H1 (cell line): ENCODE measurements at places on chromosomes 4 and X.

- H3K4me3 ChIP-seq = no peak overlapping the region
- no peaks in the 10 kb centered on the region for H3K36me3 ChIP-seq
- DNase-seq = no peak
- no peaks in the 10 kb centered on the region for H3K27me3 ChIP-seq
- peaks cover 4% of the 10 kb centered on the region; the same call in 1 of the 2 replicates for H3K4me1 ChIP-seq
- no peak overlapping the region for H3K27ac ChIP-seq
Measured at GRCh38 chrX:69153060-69153730, 12.1 kb downstream of the PJA1 start.

GRCh38 chr4:6532658-6533057 is 42.3 kb upstream of the MAN2B2 start:
- no peak overlapping the region for H3K27ac ChIP-seq
- peaks cover 9% of the 10 kb centered on the region for H3K4me1 ChIP-seq
- H3K36me3 ChIP-seq = no peaks in the 10 kb centered on the region
- H3K4me3 ChIP-seq = no peak overlapping the region

DNA sequence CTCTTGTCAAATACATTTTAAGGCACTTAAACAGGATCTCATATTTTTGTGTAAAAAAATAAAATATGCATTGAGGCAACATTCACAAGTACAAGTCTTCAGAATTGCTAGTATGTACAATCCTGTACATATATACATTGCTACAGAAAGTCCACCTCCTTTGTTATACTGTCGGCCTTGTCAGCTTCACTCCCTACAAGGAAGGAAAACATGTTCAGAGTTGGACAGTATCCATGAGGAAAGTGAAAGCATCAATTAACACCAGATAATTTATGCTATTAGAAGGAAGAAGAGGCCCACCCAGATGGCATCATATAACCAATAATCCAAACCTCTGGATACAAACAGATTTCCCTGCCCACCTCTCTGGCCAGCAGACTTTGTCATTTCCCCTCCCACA is 42.0 kb downstream of the REELD1 start:
- H3K27me3 ChIP-seq = no peaks in the 10 kb centered on the region
- no peaks in the 10 kb centered on the region for H3K36me3 ChIP-seq
- H3K27ac ChIP-seq = no peak overlapping the region
- H3K4me1 ChIP-seq = no peaks in the 10 kb centered on the region
- DNase-seq = no peak

DNA sequence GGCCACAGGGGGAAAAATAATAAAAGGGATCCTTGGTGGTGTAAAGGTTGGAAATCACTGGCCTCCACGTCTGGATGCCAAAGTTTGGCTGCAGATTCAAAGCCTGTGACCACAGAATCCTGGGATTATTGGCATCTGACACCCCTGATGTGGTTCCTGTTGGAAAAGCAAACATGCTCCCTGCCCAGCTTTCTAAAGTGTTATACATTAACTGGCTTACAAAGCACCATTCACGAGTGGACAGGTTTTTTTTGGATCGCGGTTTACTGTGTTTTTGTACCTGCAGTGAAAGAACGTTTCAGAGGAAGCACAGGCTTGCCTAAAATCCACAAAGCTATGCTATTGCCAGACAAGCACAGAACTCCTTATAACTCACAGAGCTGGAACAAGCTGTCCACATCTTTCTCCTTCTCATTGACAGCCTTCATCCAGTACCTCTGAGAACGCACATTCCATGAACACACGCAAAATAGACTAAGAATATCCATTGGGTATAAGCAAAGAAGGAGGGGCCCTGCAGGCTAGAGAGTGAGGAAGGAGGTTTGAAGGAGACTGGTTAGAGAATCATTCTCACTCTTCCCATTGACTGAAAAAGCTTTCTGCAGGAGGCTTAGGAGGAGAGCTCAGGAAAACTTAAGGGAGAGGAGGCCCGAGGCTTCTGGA is 14.5 kb upstream of the CAPN6 start:
- H3K27ac ChIP-seq = no peak overlapping the region
- DNase-seq = no peak
- no peaks in the 10 kb centered on the region for H3K4me1 ChIP-seq
- H3K27me3 ChIP-seq = no peaks in the 10 kb centered on the region

DNA sequence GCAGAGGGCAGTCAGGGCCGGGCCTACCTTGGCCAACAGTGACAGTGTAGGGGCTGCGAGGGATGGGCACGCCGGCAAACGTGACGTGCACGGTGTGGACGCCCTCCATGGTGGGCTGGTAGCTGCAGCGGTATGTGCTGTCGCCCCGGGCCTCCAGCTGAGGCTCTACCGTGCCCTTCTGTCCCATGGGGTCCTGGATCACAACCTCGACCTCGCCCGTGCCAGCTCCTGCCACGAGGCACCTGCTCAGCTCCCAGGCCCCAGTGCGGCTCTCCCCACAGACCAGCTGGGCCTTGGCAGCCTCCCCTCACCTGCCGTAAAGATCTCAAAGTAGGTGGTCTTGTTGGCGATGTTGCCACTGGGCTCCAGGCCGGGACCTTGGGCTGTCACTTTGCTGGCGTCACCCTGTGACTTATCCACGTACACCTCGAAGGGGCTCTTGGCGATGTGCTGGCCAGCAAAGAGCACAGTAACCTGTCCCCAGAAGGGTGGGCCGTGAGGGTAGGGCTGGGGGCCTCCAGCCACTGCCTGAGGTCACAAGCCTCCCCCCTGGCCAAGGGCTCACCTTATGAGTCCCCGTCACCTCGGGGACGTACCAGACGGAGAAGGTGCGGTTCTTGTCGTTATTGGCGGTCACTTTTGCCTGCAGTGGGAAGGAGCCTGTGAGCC is 8.3 kb downstream of the FLNA start:
- no peak overlapping the region; the same call in 1 of the 2 replicates for H3K27ac ChIP-seq
- peaks cover 2% of the 10 kb centered on the region; the same call in 1 of the 2 replicates for H3K4me1 ChIP-seq
- no peak for DNase-seq
- H3K4me3 ChIP-seq = no peak overlapping the region
- H3K27me3 ChIP-seq = no peaks in the 10 kb centered on the region

DNA sequence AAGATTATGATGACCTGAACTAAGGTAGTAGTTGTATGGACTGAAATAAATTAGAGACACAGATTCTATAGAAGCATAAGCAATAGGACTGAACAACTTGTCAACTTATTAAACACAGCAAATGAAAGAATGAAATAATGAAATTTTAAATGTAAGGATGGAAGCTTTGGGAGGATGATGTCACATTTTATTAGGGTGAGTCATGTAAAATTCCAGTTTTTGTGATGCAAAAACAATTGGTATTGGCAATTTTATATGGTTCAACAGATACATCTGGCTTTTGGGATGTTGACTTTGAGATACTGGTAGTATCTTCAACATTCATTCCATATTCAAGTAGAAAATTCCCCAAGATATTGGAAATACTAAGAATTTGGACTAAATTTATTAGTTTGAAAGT is 72.7 kb upstream of the IL15 start:
- H3K36me3 ChIP-seq = no peaks in the 10 kb centered on the region
- no peaks in the 10 kb centered on the region for H3K4me1 ChIP-seq
- no peak overlapping the region for H3K27ac ChIP-seq
- no peak overlapping the region for H3K4me3 ChIP-seq

DNA sequence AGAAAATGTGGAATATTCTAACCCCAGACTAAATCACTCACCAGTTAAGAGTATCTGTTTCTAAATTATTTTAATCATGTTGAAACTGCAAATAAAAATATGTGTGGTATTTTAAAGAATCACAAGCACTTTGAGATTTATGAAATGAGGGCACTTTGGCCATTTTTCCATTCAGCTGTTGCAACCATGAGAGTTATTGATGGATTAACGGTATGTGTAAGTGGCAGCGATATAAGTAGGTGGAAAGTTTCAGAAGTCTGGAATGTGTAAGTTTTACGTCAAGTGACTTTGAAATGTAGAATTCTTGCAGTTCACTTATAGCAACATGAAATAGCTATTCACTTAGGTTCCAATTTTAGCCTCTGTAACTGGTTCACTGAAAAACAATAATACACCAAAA is 905.1 kb upstream of the SLIT2 start:
- no peak overlapping the region for H3K27ac ChIP-seq
- no peaks in the 10 kb centered on the region for H3K4me1 ChIP-seq
- no peaks in the 10 kb centered on the region for H3K27me3 ChIP-seq
- no peaks in the 10 kb centered on the region for H3K36me3 ChIP-seq
- no peak for DNase-seq

DNA sequence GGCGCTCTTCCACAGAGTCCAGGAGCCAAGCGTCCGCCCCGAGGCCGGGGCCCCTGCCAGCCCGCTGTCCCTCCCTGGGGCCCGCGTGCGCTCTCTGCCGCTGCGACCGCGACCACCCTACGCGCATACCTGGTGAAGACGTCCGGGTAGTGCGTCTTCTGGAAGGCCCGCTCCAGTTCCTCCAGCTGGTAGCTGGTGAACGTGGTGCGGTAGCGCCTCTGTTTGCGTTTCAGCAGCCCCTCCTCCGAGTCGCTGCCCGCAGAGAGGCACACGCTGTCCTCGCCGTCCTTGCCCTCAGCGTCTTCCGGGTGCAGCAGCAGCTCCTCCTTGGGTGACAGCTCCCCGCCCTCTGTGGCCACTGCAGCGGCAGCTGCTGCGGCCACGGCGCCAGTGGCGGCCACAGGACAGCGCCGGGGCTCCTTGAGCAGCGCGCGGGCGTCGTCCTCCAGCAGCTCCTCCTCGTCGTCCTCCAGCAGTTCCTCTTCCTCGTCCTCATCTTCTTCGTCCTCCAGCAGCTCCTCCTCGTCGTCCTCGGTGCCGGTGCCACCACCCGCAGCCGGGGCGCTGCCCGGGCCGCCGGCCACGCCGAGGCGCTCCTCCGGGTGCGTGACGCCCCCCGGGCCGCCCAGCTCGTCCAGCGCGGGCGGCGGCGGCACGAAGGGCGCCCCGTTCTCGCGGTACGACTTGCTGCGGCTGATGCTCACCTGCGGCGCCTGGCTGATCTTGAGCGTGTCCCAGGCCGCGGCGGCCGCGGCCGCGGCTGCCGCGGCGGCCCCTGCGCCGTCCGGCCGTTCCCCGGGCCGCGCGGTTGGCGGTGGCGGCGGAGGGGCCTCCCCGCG is 2.8 kb downstream of the ARX start:
- peaks cover 98% of the 10 kb centered on the region for H3K27me3 ChIP-seq
- no peaks in the 10 kb centered on the region for H3K36me3 ChIP-seq
- H3K27ac ChIP-seq = no peak overlapping the region
- H3K4me3 ChIP-seq = no peak overlapping the region
- no peak for DNase-seq

DNA sequence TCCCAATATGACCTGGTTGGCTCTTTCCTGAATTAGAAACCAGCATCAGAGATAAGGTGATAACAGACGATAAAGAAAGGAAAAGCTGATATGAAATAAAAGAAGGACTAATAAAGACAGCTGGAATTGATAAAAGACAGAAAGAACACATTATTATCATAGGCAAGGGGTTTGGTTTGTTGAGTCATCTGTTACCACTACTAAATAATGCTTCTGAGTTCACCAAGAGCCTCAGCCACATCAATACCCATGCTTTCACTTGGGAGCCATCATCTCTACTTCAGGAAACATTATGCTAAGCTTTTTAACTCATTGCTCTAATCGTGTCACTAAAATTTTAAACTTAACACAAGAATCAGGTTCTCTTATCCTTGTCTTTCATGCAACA is 27.6 kb downstream of the ANXA5 start:
- H3K27me3 ChIP-seq = no peaks in the 10 kb centered on the region
- peaks cover 32% of the 10 kb centered on the region for H3K36me3 ChIP-seq
- H3K4me1 ChIP-seq = no peaks in the 10 kb centered on the region
- H3K27ac ChIP-seq = no peak overlapping the region

GRCh38 chr4:125520258-125520990 is 205.7 kb downstream of the FAT4 start:
- no peak for DNase-seq
- no peaks in the 10 kb centered on the region for H3K27me3 ChIP-seq
- no peak overlapping the region for H3K27ac ChIP-seq
- H3K4me3 ChIP-seq = no peak overlapping the region

- no peak for DNase-seq
- no peaks in the 10 kb centered on the region for H3K4me1 ChIP-seq
- H3K36me3 ChIP-seq = no peaks in the 10 kb centered on the region
- no peak overlapping the region for H3K4me3 ChIP-seq
Measured at GRCh38 chr4:83947830-83948193, 411.9 kb downstream of the GPAT3 start.
